CD8-positive, alpha-beta memory T cell (primary cell): ENCODE measurements at places on chromosomes 11 and 22.

- peak overlapping the region; percentile 2 for H3K4me3 ChIP-seq
- H3K36me3 ChIP-seq = no peaks in the 10 kb centered on the region
- H3K27me3 ChIP-seq = no peaks in the 10 kb centered on the region
- no peak overlapping the region for H3K27ac ChIP-seq
Observed at GRCh38 chr11:66327171-66328030, 8.8 kb downstream of the RIN1 start.

GRCh38 chr22:48740086-48740730 is 1087.5 kb downstream of the BRD1 start:
- no peak overlapping the region for H3K4me3 ChIP-seq
- no peaks in the 10 kb centered on the region for H3K27me3 ChIP-seq
- DNase-seq = peak; percentile 27

GRCh38 chr22:25406510-25407210 is 157.8 kb upstream of the GRK3 start:
- no peak for DNase-seq
- no peaks in the 10 kb centered on the region for H3K27me3 ChIP-seq
- H3K27ac ChIP-seq = no peak overlapping the region
- H3K4me1 ChIP-seq = peaks cover 34% of the 10 kb centered on the region
- H3K4me3 ChIP-seq = no peak overlapping the region
- H3K36me3 ChIP-seq = no peaks in the 10 kb centered on the region

DNA sequence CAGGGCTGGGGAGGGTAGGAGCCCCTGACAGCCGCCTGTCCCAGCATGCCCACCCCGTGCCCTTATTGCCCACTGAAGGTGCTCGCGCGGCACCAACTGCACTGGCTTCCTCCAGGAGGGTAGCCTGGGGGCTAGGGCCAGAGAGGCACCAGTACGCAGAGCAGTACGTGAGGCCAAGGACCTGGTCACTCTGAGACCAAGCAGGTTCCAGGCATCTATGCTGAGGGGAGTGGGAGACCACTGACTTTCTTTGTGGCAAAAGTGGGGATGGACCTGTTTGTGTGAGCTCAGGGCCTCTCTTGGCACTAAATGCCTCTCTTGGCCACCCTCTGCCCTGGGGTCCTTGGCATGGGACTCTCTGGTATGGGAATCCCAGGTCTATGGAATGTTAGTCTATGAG is 10.8 kb downstream of the GP1BB start:
- H3K36me3 ChIP-seq = no peaks in the 10 kb centered on the region
- peaks cover 9% of the 10 kb centered on the region for H3K4me1 ChIP-seq
- no peak overlapping the region for H3K4me3 ChIP-seq
- no peak overlapping the region for H3K27ac ChIP-seq
- H3K27me3 ChIP-seq = no peaks in the 10 kb centered on the region

GRCh38 chr11:2360081-2360642 is 16.9 kb upstream of the CD81 start:
- no peaks in the 10 kb centered on the region for H3K4me1 ChIP-seq
- no peak overlapping the region for H3K4me3 ChIP-seq
- no peaks in the 10 kb centered on the region for H3K27me3 ChIP-seq
- no peaks in the 10 kb centered on the region for H3K36me3 ChIP-seq

GRCh38 chr11:133515107-133515506 is 17.2 kb downstream of the OPCML start:
- no peaks in the 10 kb centered on the region for H3K4me1 ChIP-seq
- no peaks in the 10 kb centered on the region for H3K27me3 ChIP-seq
- no peak for DNase-seq
- H3K36me3 ChIP-seq = no peaks in the 10 kb centered on the region
- no peak overlapping the region for H3K4me3 ChIP-seq

DNA sequence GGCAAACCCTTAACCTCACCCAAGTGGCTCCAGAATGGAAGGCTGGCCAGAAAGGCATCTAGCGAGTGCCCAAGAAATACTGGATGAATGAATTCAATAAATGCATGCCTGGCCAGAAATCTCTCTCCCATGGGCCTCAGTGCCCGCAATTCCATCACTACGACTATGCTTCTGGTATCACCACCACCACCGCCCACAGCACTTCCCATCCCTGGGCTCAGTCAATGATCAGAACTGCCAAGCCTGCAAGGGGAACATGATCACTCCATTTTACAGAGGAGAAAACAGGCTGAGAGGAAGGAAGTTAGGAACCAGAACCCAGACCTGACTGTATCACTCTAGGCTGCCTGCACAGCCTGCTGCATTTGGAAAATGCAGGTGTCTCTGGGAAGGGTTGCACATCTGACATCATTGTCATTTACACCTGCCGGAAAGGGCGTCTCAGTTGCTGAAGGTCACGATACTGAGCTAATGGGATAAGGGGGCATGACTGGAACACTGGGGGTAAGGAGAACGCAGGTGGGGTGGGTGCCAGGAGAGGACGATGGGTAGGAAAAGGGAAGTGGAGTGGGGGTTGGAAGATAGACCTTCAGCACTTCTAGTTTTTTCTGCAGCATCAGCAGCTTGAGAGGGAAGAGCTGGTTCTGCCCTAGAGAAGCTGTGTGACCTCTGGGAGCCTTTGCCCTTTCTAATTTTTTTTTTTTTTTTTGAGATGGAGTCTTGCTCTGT is 3.2 kb downstream of the GPR152 start:
- DNase-seq = no peak
- H3K27me3 ChIP-seq = no peaks in the 10 kb centered on the region
- no peak overlapping the region for H3K27ac ChIP-seq
- H3K4me3 ChIP-seq = no peak overlapping the region

- no peak overlapping the region for H3K4me3 ChIP-seq
- no peaks in the 10 kb centered on the region for H3K27me3 ChIP-seq
- H3K36me3 ChIP-seq = peaks cover 63% of the 10 kb centered on the region
Observed at GRCh38 chr22:30009478-30009877, 70.8 kb upstream of the HORMAD2 start.

DNA sequence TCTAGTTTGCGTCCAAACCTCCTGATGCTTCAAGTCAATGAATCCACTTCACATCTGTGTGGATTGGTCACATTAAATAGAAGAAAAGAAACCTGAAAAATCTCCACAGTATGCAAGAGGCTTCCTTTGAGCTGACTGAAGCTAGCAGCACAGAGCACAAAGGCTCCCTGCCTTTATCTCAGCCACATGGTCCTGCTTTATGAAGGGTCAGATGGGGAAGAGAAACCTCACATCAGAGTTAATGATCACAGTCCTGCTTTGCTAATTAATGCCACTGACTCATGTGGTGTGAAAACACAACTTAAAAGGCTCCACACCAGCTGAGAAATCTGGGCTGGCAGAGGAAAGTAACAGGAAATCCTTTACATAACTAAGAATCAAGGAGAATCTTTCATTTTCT is 1291.0 kb downstream of the LRRC4C start:
- DNase-seq = no peak
- H3K27ac ChIP-seq = no peak overlapping the region
- no peak overlapping the region for H3K4me3 ChIP-seq
- H3K4me1 ChIP-seq = no peaks in the 10 kb centered on the region
- H3K36me3 ChIP-seq = no peaks in the 10 kb centered on the region
- H3K27me3 ChIP-seq = no peaks in the 10 kb centered on the region

DNA sequence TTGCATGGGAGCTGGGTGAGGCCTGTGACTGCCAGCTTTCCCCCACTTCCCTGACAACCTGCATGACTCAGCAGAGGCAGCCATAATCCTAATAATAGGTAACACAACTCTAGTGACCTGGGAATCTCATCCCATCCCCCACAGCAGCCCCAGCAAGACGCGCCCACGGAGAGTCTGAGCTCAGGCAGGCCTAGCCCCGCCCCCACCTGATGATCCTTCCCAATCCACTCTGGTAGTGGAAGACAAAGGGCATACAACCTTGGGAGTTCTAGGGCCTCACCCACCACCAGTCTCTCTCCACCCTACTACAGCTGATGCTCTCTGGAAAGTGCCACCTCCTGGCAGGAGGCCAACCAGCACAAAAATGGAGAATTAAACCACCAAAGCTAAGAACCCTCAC is 60.3 kb downstream of the CWF19L2 start:
- peaks cover 4% of the 10 kb centered on the region for H3K36me3 ChIP-seq
- no peak overlapping the region for H3K27ac ChIP-seq
- DNase-seq = no peak
- H3K27me3 ChIP-seq = no peaks in the 10 kb centered on the region

- no peaks in the 10 kb centered on the region for H3K4me1 ChIP-seq
- no peaks in the 10 kb centered on the region for H3K36me3 ChIP-seq
- no peak overlapping the region for H3K4me3 ChIP-seq
- H3K27ac ChIP-seq = no peak overlapping the region
- DNase-seq = no peak
Observed at GRCh38 chr11:126140926-126141280, 70.5 kb downstream of the RPUSD4 start.

DNA sequence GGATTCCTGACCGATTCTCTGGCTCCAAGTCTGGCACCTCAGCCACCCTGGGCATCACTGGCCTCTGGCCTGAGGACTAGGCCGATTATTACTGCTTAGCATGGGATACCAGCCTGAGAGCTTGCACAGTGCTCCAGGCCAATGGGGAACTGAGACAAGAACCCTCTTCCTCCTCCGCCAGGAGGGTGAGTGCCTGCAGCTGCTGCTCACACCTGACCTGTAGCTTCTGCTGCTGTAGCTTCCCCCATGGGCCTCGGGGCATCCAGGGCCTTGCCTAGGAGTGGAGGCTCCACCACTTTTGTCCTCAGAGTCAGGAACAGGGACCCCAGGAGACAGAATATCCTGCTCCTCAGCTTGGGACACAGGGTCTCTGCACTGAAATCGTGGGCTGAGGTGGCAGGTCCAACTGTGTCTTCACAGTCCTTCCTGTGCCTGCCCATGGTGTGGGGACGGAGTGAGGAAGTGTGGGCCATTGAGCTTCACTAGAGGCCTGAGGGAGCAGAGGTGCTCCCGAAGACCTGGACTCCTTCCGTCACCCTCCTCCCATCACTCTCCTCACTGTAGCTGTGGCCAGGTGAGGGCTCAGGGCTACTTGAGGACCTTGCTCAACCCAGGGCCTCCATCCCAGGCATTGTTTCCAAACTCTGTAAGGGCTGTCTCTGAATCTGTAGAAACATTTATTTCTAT is 103.8 kb downstream of the ZNF280B start:
- no peak overlapping the region for H3K27ac ChIP-seq
- no peaks in the 10 kb centered on the region for H3K36me3 ChIP-seq
- no peak for DNase-seq
- H3K4me1 ChIP-seq = no peaks in the 10 kb centered on the region

GRCh38 chr11:72908032-72908676 is 93.9 kb downstream of the ATG16L2 start:
- no peaks in the 10 kb centered on the region for H3K36me3 ChIP-seq
- H3K27me3 ChIP-seq = no peaks in the 10 kb centered on the region
- DNase-seq = no peak
- no peak overlapping the region for H3K4me3 ChIP-seq
- no peaks in the 10 kb centered on the region for H3K4me1 ChIP-seq

DNA sequence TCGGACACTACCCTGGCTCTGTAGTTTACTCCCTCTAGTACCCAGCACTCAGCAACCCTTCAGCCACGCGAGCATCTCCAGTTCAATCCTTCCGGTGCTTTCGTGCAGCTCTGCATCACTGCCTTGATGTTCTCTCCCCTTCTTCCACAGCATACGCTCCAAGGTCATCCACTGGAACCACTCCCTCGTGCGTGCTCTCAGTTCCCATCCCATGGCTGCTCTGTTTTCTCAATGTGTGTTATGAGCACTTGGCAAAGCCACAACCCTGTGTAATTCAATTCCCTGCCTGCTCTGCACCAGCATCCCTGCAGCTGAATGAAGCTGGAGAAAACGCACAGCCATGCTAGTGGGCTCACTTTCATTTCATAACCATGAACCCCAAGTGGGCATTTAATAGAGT is 38.5 kb upstream of the NFRKB start:
- no peaks in the 10 kb centered on the region for H3K27me3 ChIP-seq
- DNase-seq = no peak
- peaks cover 9% of the 10 kb centered on the region for H3K36me3 ChIP-seq
- H3K4me3 ChIP-seq = no peak overlapping the region
- no peak overlapping the region for H3K27ac ChIP-seq
- H3K4me1 ChIP-seq = no peaks in the 10 kb centered on the region

DNA sequence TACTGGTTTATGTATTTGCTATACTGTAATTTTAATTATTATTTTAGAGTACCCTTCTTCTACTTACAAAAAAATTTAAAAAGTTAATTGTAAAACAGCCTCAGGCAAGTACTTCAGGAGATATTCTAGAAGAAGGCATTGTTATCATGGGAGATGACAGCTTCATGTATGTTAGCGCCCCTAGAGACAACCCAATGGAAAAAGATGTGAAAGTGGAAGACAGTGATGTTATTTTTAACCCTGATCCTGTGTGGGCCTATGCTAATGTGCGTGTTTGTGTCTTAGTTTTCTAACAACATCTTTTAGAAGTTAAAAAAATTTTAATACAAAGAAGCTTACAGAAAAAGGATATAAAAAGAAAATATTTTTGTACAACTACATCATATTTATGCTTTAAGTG is 205.0 kb downstream of the FAM76B start:
- DNase-seq = no peak
- H3K27me3 ChIP-seq = no peaks in the 10 kb centered on the region
- no peaks in the 10 kb centered on the region for H3K36me3 ChIP-seq
- no peak overlapping the region for H3K27ac ChIP-seq

DNA sequence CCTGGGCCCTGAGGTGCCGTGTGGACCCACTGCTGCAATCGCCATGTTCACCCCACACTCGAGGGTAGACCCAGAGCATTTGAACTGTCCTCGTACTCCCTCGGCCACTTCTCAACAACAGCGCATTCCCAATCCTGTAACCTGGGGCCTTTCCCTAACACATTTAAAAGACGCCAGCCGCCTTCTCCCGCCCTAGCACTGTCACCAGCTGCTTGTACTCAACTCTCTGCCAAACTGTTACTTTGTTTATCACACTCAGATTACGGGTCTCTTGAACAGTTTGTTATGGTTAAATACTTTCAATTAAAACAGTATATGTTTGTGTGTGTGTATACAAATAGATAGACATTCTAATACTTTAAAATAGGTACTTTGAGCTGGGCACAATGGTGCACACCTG is 20.7 kb downstream of the CDKN1C start:
- H3K4me1 ChIP-seq = no peaks in the 10 kb centered on the region
- no peak overlapping the region for H3K4me3 ChIP-seq
- DNase-seq = no peak
- no peaks in the 10 kb centered on the region for H3K27me3 ChIP-seq
- no peaks in the 10 kb centered on the region for H3K36me3 ChIP-seq

GRCh38 chr11:72981080-72981479 is 161.0 kb downstream of the FCHSD2 start:
- H3K36me3 ChIP-seq = peaks cover 4% of the 10 kb centered on the region
- H3K27ac ChIP-seq = no peak overlapping the region
- H3K27me3 ChIP-seq = no peaks in the 10 kb centered on the region
- no peak for DNase-seq
- no peak overlapping the region for H3K4me3 ChIP-seq

DNA sequence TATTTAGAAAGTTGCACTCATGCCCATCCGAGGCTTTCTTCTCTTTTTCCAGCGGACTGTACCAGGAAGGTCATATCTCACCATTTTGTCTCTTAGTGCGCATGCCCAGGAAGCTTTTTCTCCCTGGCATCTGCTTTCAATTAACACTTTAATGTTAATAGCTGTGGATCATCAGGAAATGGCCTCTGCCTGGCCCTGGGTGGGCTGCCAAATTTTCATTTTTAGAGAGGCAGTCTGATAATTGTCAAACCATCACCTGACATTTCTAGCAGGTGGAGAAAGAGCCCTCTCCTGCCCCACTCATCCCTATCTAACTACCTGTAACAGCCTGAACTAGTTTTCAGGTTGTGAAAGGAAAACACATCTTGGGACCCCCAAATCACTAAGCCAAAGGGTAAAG is 257.4 kb upstream of the LRRC4C start:
- H3K27me3 ChIP-seq = no peaks in the 10 kb centered on the region
- no peak overlapping the region for H3K27ac ChIP-seq
- no peaks in the 10 kb centered on the region for H3K4me1 ChIP-seq
- no peak for DNase-seq

GRCh38 chr22:43449205-43449830 is 37.5 kb downstream of the MPPED1 start:
- DNase-seq = no peak
- H3K36me3 ChIP-seq = no peaks in the 10 kb centered on the region
- no peaks in the 10 kb centered on the region for H3K27me3 ChIP-seq
- no peak overlapping the region for H3K27ac ChIP-seq
- H3K4me1 ChIP-seq = no peaks in the 10 kb centered on the region
